ENCODE measurements at places on chromosomes 1 and 21. TPM values are rescaled to one million over a fixed set of nuclear protein-coding genes. Genes with fewer than 3 reads are reported as not detected.

PMVK gene
- total RNA-seq, result 15.0 TPM

NHLH1 gene
- not detected for total RNA-seq

RBBP5 gene
- 20.2 TPM for total RNA-seq

CFHR4 gene
- total RNA-seq, result not detected

MPZ gene
- total RNA-seq, result 1.1 TPM

DCST1 gene
- total RNA-seq, result not detected

MROH9 gene
- not detected for total RNA-seq

PPIAL4G gene
- total RNA-seq, result not detected

DNA sequence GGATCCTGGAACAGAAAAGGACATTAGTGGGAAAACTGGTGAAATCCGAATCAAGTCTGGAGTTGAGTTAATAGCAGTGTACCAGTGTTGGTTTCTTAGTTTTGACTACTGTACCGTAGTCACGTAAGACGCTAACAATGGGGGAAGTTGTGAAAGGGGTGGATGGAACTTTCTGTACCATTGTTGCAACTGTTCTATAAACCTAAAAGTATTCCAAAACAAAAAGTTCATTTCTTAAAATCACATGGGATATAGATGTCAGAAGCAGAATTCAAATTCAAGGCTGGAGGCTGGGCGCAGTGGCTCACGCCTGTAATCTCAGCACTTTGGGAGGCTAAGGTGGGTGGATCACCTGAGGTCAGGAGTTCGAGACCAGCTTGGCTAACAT is 16.9 kb downstream of the ARHGEF19 start:
- DNase-seq, result no peak

DNA sequence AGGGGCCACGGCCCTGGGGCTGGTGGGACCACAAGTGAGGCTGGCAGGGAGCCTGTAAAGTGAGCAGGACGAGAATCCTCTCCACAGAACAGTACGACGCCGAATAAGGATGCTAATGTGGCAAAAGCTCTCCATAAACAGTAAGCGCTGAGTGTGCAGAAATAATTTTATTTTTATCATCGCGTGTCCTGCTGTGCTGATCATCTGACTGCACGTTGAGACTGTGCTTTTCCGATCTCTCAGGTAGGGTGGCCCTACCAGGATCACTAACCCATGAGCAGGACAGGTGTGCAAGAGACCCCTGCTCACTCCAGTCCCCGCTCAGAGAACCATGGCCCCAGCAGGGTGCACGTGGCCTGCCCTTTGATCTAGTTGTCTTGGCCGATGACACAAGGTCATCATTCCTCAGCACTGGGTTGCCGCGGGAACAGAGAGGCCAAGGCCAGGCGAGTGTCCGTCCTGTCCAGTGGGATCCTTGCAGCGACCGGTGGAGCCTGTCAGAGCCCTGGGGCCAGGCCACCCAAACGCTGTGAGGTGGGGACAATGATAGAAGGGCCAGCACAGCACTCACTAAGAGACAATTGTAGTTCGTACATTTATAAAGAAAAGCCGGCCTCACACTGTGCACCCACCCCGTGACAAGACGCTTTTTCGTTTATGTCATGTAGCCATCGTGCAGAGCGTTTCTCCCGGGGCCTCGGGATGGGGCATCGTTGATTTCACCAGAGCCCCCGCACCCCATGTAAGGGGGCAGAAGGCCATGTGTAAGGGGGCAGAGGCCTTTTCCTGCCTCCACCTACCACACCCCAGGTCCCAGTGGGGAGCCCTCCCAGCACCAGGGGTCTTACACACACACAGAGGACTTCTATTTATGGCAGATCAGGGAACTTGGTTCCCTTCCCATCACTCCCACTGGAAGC is 52.7 kb upstream of the ADARB1 start:
- no peak for DNase-seq

GRCh38 chr21:43372663-43373361 is 54.1 kb downstream of the SIK1 start:
- DNase-seq, result peak; percentile 78

GRCh38 chr1:159483501-159483900 is 44.0 kb downstream of the OR10J1 start:
- no peak for DNase-seq

DNA sequence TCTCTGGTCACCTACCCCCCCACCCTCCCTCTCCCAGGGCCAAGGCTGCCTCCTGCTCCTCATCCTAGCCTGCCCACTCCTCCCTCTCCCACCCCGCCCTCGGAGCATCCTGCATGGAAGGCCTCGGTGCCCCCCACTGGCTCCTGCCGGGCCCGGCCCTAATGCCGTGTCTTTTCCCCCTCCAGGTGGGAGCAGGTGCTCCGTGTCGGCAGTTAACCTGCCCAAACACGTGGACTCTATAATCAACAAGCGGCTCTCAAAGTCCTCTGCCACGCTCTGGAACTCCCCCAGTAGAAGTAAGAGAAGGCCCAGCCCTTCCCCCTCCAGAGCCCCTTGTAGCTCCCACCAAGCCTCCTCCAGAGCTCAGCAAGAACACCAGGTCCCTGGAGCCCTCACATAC is 18.8 kb downstream of the MAP7D1 start:
- peak; percentile 75 for DNase-seq

Measured in thyroid gland (tissue), 4 donors.